ENCODE measurements at places on chromosomes 1 and 21. TPM values are rescaled to one million over a fixed set of nuclear protein-coding genes. Genes with fewer than 3 reads are reported as not detected.

The TTC24 gene
- not detected for total RNA-seq

The ATP8B2 gene
- total RNA-seq, result 23.7 TPM

The PM20D1 gene
- total RNA-seq, result 0.31 TPM

The NT5C1A gene
- total RNA-seq, result 22.8 TPM

The TAL1 gene
- total RNA-seq, result 5.1 TPM

The ZMYND12 gene
- 0.65 TPM for total RNA-seq

The MAP1LC3C gene
- 0.34 TPM for total RNA-seq

The NEXN gene
- 218 TPM for total RNA-seq

The OR2T27 gene
- total RNA-seq, result not detected

- no peak for DNase-seq
Measured at GRCh38 chr1:30373471-30374399, 349.6 kb downstream of the MATN1 start.

- no peak for DNase-seq
Measured at GRCh38 chr1:53738205-53739108, 507 bp downstream of the GLIS1 start.

- no peak for DNase-seq
Measured at GRCh38 chr1:200354243-200354642, 55.6 kb downstream of the ZNF281 start.

- peak; percentile 29 for DNase-seq
Measured at GRCh38 chr1:20483833-20484518, 2.0 kb downstream of the CAMK2N1 start.

DNA sequence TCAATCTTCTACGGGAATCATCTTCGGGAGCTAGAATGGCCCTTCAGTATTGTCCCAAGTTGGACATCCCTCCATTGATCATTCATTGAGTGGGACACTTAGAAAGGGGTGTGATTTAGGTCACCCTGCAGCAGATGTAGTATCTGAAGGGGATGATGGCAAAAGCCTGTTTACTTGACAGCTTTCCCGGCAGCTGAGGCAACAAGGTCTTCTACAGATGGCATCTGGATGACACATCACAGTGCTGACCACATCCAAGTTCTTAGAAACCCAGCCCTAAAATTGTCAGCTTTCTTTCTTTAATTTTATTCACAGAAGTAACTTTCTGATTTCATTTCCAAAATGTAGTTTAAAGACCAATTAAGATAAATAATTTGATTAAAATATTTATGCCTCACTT lies 150.3 kb downstream of the AMY1C start:
- DNase-seq, result no peak

DNA sequence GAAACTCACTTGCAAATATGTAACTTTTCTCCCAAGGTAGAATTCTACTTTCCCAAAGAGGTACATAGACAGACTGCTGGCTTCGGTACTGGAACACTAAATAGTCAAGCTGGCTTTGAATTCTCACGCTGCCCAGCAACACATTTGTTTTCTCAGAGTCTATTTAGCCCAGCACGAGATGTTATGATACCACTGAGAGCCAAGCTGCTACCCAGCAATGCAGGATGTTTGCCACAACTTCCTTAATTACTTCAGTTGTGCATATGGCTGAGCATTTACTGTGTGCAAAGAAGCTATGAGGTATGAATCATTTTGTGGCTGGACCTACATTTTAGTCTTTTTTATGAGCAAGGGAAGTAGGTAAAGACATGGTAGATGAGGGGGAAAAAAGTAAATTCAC lies 793.2 kb downstream of the PLA2G4A start:
- no peak for DNase-seq

DNA sequence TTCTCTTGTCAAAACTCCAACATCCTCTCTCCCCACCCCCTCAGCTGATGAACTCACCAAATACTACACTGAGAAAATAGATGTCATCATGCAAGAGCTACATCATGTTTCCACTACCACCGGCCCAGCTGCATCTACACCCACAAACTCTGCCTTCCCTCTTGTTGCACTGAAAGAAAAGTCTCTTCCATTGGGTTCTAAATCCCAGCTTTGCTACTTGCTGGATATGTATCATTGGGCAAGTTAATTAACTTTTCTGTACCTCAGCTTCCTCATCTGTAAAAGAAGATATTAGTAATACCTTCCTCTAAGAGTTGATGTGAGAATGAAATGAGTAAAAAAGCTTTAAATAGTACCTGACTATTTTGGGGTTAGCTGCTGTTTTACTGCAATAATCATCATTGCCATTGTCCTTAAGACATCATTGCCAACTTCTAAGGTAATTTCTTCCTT lies 108.6 kb downstream of the OLFML2B start:
- DNase-seq, result no peak

DNA sequence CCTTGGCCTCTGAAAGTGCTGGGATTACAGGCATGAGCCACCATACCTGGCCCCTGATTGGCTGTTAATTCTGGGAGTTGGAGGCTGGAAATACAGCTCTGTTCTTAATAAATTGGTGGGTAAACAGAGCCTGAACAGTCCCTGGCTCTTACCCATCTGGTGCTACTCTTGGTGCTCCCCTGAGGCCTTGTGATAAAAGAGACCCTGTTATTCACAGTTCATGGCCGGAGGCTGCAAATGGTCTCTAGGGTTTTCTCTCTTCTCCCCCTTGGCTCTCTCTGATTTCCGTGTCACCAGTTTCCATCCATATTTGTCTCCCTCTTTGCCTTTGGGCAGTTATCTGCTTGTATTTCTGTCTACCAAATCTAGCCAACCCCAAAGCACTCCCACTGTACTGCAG lies 17.2 kb downstream of the NFASC start:
- no peak for DNase-seq

DNA sequence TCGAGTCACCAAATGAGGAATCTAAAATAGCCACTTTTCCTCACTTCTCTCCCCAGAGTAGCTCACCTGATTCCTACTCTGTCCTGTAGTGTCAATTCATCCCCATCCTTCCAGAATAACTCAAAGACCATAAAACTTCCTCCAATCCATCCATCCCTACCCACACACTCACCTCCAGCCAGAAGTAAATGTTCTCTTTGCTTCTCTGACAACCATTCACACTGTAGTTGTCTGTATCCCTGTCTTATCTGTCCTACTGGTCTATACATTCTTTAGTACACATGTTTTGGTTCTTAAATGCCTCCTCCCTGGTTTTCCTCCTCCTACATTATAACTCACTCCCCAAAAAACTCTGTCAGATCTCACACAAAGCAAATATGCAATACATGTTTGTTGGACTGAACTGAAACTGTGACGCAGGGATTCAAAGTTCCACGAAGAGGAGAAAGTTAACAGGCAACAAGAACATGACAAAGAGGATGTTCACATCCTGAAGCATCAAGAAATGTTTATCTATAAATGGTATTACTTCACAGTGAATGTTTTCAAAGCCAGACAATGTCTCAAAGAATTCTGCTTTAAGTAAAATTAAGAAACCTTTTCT lies 11.0 kb downstream of the TP53BP2 start:
- DNase-seq, result no peak

- DNase-seq, result no peak
Measured at GRCh38 chr1:231252336-231252735, 11.3 kb downstream of the GNPAT start.

GRCh38 chr1:173347282-173347818 lies 129.8 kb upstream of the PRDX6 start:
- no peak for DNase-seq

- DNase-seq, result no peak
Measured at GRCh38 chr1:169601096-169601881, 15.0 kb upstream of the F5 start.

- DNase-seq, result no peak
Measured at GRCh38 chr21:35509001-35509704, 460.1 kb upstream of the RUNX1 start.

DNA sequence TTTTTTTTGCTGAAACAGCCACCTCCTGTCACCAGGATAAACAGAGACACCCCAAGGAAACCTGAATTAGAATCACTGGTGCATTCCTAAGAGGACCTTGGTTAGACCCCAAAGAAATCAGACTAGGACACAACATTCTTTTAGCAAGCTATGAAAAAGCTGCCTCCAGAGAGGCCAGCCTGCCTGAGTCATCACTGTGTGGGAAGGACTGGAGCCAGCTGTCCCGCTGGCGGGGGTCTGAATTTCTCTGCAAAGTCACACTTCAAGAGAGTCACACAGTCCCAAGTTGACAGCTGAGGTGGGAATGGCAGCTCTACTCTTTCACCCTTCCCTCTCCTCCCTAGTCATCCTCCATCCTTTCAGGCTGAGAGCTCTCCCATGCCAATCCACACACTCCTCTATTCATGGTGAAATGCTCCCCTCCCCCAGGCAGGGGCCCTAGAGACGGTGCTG lies 405.0 kb upstream of the POU3F1 start:
- DNase-seq, result peak; percentile 27

- DNase-seq, result no peak
Measured at GRCh38 chr1:26364956-26365355, 7.6 kb downstream of the ZNF683 start.

- DNase-seq, result no peak
Measured at GRCh38 chr1:162724583-162725120, 65.8 kb upstream of the HSD17B7 start.

DNA sequence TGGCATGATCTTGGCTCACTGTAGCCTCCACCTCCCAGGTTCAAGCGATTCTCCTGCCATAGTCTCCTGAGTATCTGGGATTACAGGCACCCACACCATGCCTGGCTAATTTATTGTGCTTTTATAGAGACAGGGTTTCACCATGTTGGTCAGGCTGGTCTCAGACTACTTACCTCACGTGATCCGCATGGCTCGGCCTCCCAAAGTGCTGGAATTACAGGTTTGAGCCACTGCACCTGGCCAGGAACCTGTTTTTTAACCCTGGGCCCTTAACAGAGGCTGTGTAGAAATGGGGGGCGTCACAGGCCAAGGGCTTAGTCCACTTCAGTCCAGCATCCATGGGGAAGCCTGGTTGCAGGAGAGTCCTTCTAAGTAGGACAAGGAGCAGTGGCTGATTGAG lies 9.3 kb downstream of the FBLIM1 start:
- DNase-seq, result no peak

DNA sequence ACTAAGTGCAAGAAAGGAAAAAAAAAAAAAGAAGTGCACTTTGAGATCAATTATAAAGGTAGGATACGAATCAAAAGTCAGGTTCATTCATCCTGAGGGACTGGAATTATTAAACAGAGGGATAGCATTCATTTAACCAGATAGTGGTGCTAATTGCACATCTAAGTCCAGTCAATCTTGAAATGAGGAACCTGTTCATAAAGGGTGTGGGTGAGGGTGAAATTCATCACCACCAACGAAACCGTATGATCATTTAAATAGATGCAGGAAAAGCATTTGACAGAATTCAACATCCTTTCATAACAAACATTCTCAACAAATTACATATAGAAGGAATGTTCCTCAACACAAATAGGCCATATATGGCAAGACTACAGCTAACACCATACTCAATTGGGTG lies 5.6 kb downstream of the CTSS start:
- no peak for DNase-seq

- DNase-seq, result no peak
Measured at GRCh38 chr21:43372663-43373361, 54.1 kb downstream of the SIK1 start.

GRCh38 chr1:182809414-182809957 lies 19.9 kb downstream of the NPL start:
- DNase-seq, result no peak

DNA sequence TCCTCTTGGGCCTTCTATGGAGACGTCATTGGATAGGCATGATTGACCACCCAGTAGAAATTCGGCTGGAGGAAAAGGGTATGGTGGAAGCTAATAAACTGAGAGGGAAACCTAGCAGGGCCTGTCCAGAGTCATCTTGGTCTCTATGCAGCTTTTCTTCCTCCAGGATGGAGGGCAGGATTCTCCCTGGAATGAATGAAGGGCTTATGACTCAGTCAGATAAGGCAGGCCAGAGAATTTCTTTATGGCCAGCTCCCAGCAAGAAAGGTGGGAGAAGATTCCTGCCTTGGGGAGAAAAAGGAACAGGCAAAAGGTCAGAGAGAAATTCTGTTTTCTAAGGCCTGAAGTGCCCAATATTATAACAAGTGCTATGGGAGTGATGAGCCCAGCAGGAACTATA lies 17.1 kb downstream of the FBLIM1 start:
- DNase-seq, result no peak

DNA sequence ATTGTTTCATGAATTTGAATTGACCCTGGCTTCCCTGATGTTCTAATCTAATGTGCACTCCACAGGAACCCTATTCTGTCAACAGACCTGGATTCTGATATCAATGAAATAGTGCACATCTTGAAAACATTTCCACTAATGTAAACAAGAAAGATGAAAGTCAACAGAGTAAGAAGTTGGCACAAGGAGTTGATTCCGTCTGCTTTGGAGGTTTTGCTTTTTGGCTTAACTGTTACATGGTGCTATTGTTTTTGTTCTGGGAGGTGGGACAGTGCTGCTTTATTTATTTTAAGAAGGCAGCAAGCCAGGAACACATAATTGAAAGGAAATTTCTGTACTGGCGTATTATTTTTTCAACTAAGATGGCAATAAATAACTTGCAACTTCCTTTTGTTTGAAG lies 73.3 kb downstream of the LEPR start:
- DNase-seq, result no peak

GRCh38 chr1:224528900-224529299 lies 87.2 kb upstream of the CNIH3 start:
- DNase-seq, result no peak

- no peak for DNase-seq
Measured at GRCh38 chr1:228401782-228402640, 4.6 kb downstream of the TRIM11 start.

- DNase-seq, result no peak
Measured at GRCh38 chr1:200923601-200924000, 28.9 kb downstream of the INAVA start.

DNA sequence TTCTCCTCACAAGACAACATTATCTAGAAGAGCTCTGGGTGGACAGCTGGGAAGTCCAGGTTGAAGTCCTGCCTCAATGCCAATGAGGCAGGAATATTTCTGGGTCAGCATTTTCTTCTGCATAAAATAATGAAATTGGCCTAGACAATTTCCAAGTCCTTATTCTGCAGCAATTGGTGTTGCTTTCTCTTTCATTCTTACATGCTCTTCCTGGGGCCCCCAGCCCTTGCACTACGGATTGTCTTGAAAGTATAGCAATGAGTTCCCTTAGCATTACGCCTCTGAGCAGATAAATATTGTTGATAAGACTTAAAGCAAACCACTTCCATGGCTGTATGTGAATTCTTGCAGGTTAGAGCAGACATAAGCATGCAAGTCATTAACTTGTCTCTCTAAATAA lies 188.5 kb downstream of the TGFBR3 start:
- DNase-seq, result no peak

DNA sequence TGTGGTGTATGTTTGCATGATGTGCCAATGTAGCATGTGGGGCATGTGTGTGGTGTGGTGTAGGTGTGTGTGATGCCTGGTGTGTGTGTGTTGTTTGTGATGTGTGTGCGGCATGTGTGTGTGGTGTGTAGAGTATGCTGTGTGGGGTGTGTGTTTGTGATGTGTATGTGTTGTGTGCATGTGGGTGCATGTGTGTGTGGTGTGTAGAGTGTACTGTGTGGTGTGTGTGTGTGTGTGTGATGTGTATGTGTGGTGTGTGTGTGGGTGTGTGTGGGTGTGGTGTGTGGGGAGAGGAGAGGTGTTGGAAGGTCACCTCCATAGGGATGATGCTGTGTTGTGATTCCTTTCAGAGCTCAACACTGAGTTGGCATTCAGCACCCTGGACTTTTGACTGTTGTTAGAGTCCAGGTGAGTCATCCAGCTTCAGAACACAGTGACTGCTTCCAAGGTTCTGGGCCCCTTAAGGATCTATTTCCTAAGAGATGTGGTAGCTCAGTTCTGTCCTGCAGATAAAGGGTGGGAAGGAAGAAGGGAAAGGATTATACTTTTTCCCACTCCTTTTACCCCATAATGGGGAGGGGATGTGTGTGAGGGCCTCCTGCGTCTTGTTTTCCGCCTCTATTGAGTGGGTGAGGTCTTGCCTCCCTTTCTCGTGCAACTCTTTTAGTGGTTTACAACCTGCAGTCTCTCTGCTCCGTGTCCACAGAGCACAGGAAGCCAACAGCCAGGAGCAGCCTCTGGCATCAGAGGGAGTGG lies 47.6 kb downstream of the RHOU start:
- DNase-seq, result no peak

Data from left cardiac atrium (tissue), 4 donors.